DND-41 (cell line): ENCODE measurements at places on chromosomes 6 and 20.

DNA sequence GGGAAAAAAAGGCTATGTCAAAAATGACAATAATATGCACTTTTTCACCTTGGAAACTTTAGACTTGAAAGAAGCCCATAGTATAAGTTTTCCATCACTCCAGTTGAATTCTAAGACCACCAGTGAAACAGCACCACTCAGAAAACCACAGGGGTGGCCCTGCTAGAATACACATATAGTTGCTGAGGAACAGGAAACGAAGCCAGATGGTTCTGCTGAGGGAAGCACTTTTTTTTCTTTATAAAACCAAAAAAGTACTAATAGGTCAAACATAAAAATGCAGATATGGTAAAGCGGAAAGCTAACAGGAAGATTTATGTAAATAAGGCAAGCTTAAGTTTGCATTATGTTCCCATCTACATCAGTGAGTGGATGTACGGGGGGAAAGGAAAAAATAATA lies 303.9 kb downstream of the FOXC1 start:
- peak; percentile 40 for DNase-seq

- no peak for DNase-seq
These were observed 70.4 kb downstream of the THBS2 start for GRCh38 chr6:169183233-169183632.

DNA sequence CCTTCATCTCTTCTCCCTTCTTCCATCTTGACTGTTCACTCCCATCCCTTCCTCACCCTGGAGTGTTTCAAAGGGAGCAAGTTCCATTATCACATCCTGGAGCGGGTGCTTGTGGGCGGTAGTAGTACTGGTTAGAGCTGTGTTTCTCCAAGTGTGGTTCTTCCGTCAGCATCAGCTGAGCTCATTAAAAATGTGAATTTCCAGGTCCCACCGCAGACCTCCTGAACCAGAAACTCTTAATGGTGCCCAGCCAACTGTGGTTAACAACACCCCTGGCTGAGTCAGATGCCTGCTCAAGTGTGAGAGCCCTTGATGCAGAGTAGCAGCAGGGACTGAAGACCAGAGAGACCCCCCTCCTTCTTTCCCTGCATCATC lies 24.4 kb downstream of the ANGPT4 start:
- no peak for DNase-seq

GRCh38 chr6:144232832-144233230 lies 52.3 kb upstream of the UTRN start:
- DNase-seq: no peak

DNA sequence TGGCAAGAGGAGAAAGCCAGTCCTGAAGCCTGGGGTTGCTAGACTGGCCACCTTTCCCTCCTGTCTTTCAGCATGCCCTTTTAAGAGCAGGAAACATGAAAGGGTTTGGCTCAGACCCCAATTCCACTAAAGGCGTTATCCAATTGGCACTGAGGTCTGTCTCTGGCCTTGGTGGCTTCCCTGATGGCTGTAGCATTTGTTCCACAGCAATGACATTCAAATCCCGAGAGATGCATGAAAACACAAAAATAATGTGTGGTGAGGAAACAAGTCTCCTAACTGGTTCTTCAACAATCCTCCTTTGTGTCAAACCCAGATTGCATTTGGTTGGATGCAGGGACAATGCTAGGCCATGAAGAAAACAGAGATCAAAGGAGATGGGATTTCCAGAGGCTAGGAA lies 56.5 kb upstream of the ADTRP start:
- DNase-seq: no peak

GRCh38 chr6:27334141-27334540 lies 22.1 kb upstream of the POM121L2 start:
- no peak for DNase-seq

DNA sequence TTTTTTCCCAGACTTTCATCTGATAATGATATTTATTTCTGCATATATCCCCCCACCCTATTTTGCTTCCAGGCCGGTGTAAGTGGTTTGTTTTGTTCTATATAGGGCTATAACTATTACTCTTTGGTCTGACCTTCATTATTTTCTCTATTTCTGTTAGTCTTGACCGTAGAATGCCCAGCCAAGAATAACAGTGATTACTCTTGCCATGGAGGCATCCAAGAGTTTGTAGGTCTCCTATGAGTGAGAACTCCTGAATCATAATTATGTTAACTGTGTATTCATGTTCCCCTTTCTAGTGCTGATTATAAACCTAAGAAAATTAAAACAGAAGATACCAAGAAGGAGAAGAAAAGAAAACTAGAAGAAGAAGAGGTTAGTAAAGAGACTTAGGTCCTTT lies 52.2 kb downstream of the TOP1 start:
- DNase-seq: no peak

GRCh38 chr6:14550822-14551221 lies 433.2 kb downstream of the CD83 start:
- no peak for DNase-seq

- no peak for DNase-seq
These were observed 384.4 kb downstream of the BMP2 start for GRCh38 chr20:7151676-7152470.

- DNase-seq: no peak
These were observed 412.6 kb upstream of the PLCB4 start for GRCh38 chr20:8656335-8656734.

DNA sequence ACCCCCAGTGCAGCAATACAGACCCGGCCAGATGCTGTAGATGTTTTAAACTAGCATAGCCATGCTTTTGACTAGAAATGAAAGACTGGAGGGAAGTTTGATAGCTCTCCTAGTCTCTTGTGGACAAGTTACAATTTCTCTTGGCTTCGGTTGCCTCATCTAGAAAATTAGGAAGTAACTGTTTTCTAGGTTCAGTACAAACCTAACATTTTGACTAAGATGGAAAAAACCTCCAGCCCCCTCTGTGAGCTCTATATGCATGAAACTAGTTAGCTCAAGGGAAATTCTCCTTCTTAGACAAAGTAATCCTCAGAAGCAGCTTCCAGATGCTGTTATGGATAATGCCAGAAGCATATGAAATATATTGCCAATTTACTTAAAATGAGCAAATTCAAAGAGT lies 86.6 kb downstream of the RNF144B start:
- DNase-seq: no peak

DNA sequence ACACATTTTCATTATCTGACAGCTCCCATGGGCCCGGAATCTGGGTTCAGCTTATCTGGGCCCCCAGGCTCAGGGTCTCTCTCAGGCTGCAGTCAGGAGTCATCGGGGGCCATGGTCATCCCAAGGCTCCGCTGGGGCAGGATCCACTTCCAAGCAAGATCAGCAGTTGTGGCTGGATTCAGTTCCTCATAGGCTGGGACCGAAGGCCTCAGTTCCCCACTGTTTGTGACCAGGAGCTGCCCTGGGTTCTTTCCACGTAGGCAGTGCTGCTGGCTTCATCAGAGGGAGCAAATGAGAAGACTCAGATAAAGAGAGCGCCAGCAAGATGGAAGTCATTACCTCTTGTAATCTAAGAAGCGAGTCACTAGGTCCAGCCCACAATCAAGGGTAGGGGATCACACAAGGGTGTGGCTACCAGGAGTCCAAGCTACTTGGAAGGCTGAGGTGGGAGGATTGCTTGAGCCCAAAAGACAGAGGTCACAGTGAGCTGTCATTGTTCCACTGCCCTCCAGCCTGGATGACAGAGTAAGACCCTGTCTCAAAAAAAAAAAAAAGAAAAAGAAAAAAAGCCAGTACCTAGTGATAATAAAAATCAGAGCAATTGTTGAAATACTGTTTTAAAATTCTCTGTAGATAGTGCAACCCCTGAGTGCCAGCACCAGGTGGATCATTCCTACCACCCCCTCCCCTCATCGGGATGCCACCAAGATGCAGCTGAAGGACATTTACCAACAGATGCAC lies 162.7 kb downstream of the NFATC2 start:
- DNase-seq: no peak

GRCh38 chr6:105015482-105015881 lies 58.6 kb downstream of the LIN28B start:
- DNase-seq: no peak

DNA sequence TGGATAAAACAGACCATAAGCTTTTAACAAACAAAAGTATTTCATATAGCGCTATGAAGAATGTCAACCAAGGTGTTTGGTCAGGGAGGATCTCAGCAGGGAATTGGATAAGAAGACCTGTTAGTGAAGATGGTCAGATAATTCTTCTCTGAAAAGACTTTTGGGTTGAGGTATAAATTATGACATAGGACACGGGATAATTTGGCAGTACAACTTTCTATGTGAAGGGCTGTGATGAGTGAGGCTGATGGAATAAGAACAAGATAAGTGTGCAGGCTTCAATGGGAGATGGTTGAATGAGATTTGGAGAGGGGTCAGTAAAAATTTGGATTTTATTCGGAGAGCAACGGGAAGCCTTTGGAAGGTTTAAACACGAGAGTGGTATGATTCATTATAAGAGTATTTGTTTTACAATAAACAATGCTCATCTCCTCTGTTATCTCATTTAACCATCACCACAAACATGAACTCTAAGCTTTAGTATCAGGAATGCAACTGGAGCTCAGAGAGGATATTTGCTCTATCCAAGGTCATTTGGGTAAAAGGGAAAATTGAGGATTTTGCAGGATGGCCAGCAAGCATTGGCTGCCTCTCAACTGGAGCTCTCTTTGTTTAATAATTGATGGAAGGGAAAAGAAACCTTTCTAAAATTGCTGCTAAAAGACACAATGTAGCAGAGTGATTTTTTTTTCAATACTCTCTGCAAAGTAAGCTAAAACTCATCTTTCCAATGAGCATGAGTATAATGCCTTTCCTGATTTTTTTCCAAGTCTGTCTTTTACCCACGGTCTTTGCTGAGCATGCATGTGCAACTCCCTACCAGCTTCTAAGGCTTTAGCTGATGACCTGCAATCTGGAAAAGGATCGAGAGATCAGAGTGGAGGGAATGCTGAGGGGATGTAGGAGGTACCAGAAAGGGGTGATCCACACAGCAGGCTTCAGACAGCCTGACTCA lies 534.0 kb downstream of the CBLN4 start:
- DNase-seq: no peak

- no peak for DNase-seq
These were observed 40.3 kb downstream of the TAF4 start for GRCh38 chr20:62025394-62025793.

DNA sequence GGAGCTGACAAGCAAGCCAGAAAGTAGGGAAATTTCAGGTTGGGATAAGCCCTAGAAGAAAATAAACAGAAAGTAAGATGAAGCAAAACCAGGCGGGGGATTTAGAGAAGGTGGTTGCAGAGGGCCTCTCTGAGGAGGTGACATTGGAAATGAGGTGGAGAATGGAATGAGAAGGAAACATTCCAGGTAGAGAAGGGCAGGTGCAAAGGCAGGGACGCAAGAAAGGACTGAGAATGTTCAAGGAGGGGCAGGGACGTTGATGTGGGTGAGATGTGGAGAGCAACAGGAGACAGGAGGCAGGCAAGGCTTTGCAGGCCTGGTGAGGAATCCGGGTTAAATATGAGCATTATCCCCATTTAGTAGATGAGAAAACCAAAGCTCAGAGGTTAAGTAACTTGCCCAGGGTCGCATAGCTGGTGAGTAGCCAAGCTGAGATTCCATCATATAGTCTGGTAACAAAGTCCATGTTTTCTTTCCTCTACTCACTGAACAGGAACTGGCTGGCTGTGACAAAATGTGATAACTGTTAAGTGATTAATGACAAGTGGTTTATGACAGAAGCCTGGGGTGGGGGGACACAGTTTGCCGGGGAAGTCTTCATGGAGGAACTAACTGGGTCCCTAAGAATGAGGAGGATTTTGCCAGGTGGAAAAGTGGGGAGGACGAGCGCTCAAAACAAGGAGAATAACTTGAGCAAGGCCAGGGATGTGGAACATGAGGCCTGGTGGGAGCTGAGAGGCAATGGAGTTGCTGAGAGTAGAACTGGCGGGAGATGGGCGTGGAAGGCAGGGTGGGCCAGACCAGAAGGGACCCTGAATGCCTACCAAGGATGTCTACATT lies 32.6 kb downstream of the MRPL14 start:
- no peak for DNase-seq

GRCh38 chr6:44007818-44008621 lies 119.2 kb downstream of the MRPL14 start:
- no peak for DNase-seq

- DNase-seq: no peak
These were observed 10.3 kb downstream of the MTO1 start for GRCh38 chr6:73471686-73472290.
